ENCODE measurements at places on chromosomes 3 and 15.

GRCh38 chr3:49842843-49843517 lies 13.4 kb downstream of the TRAIP start:
- no peak for DNase-seq

GRCh38 chr3:25428789-25429335 lies 799 bp downstream of the RARB start:
- DNase-seq: no peak

DNA sequence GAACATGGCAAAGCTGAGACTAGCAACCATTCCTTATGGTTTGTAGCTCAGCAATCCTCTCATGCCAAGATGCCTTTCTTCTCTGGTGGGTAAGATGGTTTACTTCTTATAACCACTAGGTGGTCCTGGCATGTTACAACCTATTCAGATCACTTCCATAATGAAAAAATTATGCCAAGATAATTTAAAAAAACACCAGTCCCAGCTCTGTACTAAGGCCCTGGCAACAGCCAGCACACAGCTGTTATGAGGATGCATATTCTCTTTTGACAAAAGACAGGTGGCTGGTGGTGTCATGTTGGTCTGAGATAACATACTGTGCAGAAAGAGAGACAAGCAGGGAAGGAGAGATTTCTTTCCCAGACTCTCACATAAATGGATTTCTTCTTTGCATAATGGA lies 65.7 kb upstream of the FRMD4B start:
- DNase-seq: no peak

DNA sequence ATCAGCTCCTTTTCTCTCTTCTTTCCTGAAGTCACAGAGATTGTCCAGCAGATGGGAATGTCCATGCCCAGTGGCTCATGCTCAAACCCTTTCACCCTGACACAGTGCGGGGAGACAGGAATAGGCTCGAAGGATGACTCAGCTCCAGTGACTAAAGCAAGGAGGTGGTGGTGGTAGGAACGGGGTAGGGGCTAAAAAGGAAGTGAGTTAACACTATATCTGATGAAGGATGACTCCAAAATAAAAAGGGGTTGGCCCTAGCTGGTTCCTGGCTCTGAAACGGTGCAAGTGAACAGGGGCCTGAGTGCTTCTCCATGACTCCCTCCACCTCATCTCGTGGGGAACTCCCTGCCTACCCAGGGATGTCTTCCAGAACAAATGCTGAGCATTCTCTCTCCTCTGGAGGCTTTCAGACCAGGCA lies 167.4 kb upstream of the LPP start:
- no peak for DNase-seq

GRCh38 chr3:135197246-135197645 lies 402.2 kb downstream of the EPHB1 start:
- no peak for DNase-seq

DNA sequence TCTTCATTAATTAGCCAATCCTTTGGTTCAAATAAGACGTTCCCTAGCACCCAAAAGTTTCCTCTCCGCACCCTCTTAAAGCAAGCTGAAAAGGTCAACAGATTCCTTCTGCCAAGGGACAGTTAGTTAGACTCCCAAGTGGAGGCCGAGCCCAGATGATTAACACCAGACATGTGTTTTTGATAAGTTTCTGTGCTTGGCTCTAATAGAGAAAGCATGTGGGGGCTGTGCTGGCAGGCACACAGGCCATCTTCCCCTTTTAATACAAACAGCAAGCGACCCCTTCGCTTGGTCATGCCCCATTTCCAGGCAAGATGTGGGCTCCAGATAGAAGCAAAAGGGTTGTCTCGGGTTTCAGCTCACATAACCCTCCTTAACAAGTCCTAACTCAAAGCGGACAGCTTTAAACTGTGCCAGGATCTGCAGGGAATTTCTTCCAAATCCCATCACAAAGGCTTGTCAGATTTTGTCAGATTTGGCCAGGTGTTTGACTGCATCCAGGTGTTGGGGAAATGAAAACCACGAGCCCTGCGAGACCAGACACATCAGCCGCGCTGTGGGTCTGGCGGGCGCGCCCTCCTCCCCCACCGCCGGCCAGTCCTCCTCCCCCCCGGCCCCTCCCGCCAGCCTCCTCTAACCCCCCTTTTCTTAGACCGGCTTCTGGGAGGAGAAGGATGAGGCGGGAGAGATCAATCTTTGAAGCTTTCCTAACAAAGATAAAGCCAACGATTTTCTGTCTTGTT lies 3.3 kb downstream of the HES1 start:
- DNase-seq: peak; percentile 18

- no peak for DNase-seq
Measured at GRCh38 chr15:33369941-33370622, 59.3 kb downstream of the RYR3 start.

- DNase-seq: no peak
Measured at GRCh38 chr3:182585532-182586150, 207.7 kb upstream of the ATP11B start.

- no peak for DNase-seq
Measured at GRCh38 chr15:78840661-78841375, 29.6 kb upstream of the ADAMTS7 start.

DNA sequence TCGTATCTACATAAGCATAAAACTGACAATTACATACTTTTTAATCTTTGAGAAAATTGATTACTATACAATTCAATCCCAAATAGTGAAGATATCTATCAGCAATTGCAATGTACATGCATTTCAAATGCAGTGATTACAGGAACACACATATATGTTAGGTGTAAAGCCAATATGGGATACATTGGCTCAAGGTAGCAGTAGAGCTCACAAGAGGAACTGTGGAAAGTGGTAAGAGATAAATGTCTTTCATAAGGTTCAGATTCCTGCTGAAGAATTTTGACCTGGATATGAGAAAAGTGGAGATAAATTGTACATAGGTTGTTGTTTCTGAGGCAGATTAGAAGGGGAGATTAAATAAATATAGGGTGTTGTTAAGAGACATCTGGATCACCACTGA lies 1280.5 kb downstream of the OTOL1 start:
- DNase-seq: no peak

DNA sequence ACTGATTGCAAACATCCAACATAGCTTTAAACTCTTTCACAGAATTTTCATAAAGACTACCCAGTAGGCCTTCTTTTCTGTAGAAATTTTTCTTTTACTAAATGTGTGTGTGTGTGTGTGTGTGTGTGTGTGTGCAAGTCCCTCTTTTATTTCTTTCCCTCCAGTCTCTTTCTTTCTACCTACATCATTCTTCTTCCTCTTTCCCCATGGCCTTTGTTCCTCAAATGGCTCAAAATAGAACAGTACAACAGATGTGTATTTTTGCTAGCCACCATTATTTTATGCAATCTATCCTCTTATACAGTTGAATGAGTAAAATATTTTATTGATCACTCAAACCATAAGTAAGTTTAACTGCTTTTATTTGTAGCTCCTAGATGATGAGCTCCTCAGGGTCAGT lies 76.4 kb downstream of the USF3 start:
- DNase-seq: no peak

DNA sequence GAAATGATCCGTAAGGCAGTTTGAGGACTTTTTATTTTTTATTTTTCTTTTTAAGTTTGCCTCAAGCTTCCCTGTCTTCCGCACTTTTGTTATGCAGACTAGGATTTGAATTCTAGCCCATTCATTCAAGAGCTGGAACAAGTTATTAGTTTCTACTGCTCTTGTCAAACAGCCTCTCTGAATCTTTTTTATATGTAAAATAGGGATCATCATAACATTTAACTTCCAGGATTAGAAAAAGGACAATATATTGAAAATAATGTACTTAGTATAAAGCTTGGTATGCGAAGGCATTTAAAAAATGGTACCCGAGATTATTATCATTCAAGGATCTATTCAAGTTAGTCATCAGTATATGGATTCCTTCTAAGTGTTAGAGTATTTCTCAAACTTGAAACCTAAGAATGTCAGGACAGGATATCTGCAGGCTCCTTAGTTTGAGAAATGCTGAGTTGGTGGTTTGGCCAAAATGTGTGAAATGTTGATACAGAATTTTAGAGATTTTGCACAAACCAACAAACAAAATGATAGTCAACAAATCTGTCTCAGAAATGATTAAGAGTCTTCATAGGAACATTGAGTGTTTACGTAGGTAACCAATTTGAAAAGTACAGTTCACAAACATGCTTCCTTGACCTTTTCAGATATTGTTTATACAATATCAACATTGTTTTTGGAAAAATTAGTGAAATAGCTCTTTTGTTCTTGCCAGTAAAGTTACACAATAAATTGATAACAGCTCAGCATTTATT lies 40.5 kb upstream of the IGSF10 start:
- no peak for DNase-seq

DNA sequence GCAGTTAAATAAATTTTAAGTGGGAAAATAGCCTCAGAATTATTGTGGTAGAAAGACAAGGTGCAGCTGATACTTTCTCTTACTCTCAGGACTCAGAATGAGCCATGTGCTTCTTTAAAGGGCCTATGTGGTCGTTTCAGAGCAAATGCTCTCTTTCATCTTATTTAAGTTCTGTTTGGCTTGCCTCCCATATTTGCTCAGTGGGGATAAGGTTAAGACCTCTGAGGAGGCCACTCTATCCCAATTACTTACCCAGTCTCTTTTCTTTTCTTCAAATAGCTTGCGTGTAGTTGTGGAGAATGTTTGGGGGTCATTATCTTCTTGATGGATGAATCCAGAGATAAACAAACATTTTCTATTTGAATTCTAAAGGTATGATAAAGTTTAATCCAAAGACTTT lies 221.9 kb downstream of the RBMS3 start:
- no peak for DNase-seq

DNA sequence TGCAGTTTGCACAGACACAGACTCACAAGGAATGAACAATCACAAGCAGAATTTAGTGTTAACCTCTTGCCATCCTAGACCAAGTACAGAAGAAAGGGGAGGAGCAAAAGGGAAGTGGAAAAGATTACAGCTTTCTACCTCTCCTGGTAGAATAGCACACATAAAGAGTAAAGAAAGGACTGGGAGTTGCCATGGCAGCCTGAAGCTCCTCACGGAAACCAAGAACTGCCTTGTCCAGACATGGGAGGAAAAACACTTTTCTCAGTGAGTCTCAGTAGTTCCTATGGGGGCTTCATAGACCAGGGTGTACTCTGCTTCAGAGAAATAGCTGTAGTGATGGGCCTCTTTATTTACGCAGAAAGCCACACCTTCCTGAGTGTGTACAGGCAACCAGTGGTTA lies 114.7 kb upstream of the GAP43 start:
- DNase-seq: no peak

- DNase-seq: no peak
Measured at GRCh38 chr15:101179341-101180153, 72.3 kb downstream of the CHSY1 start.

DNA sequence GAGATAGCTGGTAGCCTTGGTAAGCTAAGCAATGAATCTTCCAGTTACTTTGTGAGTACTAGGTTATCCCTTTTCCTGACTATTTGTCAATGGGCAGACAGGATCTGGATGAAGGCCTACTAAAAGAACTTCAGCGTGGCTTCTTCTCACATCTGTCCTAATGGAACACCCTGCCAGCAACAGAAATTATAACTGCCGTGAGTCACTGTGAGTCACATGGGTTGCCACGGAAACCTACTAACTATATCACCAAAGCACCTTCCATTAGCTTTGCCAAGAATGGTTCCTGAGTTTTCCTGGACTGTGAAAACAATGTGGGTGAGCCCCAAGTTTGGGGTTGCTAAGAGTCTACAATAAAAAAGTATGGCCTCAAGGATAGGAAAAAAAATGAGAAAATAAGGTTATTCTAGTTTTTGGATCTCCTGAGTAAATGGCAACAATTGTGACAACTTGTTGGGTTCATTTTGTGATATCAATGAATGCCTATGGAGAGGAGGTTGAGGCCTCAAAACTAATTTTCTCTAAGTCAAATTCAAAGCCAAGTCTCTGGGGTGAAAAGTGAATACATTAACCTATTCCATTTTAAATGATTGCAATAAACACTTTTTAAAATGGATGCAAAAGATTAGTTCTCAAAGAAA lies 195.1 kb upstream of the ICE2 start:
- no peak for DNase-seq

DNA sequence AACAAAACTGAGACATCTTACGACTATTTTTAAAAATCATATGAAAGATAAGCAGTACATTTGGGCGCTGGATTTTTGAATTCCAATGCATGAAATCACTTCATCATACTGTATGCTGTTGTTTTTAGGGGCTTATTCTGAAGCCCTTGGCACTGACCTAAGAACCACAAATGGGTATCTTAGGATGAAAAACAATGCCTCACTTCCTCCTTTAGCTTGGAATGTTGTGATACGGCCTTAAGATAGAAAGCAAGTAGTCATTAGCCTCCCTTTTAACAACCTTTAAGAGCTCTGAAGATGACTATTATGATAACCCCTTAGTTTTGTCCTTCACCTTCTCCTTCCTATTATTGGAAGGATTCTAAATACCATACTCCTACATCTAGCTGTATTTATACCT lies 289.8 kb downstream of the ARPP21 start:
- no peak for DNase-seq

DNA sequence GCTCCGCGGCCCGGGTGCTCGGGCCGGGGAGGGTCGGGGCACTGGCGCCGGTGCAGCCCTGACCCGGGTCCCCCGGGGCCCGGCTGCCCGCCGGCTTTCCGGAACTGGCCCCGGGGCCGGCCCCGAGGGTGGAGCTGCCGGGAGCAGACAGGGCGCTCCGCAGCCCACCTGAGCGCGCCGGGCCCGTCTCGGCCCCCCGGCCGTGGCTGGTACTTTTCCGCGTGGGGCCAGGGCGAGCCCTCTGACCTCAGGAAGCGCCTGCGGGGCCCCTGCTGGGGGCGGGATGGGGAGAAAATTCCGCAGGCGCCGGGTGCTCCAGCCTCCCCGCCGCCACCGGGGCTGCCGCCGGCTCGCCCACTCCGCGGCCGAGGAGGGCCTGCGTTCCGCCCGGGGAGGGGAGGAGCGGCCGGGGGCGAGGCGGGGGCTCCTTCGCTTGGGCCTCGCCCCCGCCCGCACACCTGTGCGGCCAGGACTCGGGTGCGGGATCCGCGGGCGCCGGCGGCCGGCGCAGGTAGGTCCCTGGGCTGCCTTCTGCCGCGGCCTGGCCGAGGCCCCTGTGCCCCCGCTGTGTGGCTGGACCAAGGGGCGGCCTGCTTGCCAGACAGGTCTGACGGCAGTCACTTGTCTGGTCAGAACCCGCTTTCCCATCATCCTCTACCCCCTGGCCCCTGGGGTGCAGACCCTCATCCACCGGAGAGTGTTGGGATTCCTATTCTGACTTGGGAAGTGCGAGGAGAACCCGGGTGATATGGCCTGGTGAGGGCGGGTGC lies 3.5 kb downstream of the FURIN start:
- no peak for DNase-seq

DNA sequence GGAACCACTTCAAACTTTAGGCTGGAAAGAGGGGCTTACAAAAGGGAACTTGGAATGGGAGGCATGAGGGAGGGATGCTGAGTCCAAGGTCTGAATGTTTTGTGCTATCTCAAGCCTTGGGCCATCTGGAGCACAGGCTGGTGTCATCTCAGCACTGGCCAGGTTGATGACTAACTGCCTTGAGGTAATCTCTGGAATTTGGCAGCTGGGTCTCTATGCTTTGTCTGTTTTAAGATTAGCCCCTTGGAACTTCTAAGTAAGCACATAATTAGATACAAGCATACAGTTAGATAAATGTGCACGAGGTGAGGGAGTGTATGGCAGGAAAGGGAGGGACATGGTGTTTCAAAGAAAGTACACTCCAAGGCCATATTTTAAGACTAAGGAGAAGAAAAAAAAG lies 252.4 kb upstream of the CCDC54 start:
- DNase-seq: no peak
